ENCODE measurements at places on chromosomes 6 and 20.

DNA sequence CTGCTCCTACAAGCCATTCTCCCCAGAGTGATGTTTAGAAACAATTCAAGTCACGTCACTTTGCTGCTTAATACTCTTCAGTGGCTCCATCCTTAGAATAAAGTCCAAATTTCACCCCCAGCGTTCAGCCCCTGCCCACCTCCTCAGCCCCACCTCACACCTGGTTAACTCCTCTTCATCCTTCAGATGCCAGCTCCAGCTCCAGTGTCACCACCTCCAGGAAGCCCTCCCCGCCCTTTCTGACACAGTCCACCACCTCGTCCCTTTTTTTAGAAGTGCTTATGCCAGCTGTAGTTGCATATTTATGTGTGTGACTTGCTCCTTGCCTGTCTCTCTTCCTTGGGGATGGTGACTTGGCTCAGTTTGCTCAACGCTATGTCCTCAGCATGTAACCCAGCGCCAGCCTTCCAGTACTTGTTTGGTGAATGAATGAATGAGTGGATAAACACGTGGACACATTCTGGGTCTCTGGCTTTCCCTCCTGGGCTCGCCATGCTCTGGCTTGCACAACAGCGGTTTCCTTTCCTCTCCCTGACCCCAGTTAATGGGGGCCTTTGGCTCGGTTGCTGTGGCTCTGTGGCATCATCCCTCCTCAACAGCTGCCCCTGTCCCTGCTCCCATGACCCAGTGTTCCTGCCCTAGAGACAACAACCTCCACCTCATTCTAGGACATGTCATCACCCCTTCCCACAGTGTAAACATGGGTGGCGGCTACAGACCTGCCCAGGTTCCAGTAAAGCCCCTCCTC lies 3.7 kb upstream of the IP6K3 start:
- no peak for DNase-seq

- DNase-seq = no peak
Measured at GRCh38 chr20:36744764-36745191, 1.1 kb downstream of the NDRG3 start.

DNA sequence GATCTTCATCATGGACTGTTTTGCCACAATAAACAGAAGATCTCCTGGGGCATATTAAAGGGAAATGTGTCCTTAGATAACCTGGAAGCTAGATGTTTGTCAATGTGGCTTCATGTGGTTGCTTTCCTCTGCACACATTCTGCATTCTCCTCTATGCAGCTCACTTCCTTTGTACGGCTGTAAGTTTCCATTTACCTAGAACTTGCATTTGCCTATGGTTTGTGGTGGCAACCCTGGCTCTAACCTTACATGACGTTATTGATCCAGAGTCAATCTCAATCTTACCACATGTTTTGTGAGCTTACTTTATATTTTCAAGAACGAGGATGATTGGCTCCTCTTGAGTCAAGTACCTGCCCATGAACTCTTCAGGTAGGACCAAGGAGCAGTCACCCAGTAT lies 863.1 kb downstream of the MAFB start:
- no peak for DNase-seq

DNA sequence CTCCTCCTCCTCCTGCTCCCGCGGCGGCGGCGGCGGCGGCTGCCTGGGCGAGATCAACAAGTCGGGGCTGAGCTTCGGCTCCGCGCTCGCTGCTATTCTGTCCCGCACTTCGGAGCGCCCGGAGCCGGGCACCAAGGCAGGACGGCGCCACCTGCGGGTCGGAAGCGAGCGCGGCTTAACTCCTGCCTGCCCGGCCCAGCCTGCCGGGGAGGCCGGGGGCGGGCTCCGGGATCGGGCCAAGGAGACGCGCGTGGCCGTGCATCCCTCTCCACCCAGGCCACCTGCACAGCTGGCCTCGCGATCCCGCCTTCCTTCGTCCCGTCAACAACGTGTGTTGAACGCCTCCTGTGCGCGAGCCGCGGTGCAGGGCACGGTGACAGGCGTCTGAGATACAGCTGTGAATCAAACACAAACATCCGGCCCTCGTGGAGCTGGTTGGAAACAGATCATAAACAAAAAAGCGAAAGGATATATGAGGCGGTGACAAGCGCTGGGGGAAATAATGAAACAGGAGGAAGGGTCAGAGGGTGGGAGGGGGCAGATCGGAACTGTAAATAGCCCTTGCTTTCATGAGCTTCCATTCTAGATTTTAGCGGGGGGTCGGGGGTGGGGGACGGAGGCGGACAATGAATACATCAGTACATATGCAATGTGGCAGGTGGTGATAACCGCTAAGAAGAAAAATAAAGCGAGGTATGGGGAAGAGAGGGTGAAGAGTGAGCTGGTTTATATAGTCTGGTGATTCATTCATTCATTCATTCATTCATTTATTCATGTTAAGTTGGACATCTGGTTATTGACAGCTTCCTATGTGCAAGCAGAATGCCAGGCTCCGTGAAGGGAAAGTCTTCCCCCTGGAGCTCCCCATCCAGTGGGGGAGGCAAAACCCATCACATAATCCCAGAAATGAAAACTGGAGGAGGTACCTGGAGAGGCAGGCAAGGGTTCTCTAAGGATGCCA lies 2.0 kb upstream of the KCNB1 start:
- DNase-seq = peak; percentile 89

GRCh38 chr20:16810216-16810615 lies 62.1 kb downstream of the OTOR start:
- DNase-seq = no peak

GRCh38 chr20:6560978-6561377 lies 206.5 kb upstream of the BMP2 start:
- no peak for DNase-seq

DNA sequence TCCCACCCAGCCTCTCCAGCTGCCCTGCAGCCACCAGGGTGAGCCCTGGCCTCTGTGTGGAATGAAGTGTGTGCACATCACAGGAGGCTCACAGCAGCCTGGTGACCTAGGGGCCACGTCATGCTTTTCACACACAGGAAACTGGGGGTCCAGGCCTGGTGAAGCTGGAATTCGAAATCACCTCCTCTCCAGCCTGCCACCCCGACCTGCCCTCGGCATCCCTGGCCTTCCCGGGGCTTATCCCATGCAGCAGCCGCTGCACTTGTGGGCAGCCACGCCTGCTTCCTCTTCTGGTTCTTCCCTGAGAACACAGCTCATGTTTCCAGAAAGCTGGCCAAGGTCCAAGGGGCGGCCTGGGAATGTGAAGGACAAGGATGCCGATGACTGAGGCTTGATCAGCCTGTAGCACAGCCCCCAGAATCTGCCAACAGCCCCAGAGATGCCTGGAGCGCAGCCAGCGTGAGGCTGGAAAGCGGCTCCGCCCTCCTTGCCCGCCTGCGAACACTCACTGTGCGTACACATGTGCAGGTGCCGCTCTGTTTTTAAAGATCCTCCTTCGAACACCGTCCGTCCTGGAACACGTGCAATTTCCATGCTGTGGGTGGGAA lies 4.2 kb upstream of the NTSR1 start:
- DNase-seq = no peak

- no peak for DNase-seq
Measured at GRCh38 chr6:148625609-148626008, 121.2 kb upstream of the UST start.

GRCh38 chr20:6909608-6910007 lies 142.1 kb downstream of the BMP2 start:
- DNase-seq = no peak

GRCh38 chr6:136161950-136162349 lies 88.2 kb downstream of the MTFR2 start:
- DNase-seq = no peak

GRCh38 chr6:157946865-157947532 lies 34.7 kb upstream of the SYNJ2 start:
- DNase-seq = no peak

DNA sequence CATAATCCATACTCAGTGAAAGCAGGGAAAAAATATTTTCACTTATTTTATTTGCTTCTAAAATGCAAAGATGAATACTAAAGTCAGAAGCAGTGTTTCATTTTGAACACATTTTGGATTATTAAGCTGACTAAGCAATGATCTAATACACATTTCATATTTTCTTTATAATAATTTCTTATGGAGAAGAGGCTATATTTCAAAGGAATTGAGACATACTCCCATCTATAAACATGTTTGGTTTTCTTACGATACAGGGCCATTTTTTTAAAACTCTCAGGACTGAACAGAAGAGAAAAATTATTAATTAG lies 26.9 kb upstream of the VAPB start:
- DNase-seq = no peak

GRCh38 chr6:31158863-31159855 lies 770 bp downstream of the TCF19 start:
- no peak for DNase-seq

DNA sequence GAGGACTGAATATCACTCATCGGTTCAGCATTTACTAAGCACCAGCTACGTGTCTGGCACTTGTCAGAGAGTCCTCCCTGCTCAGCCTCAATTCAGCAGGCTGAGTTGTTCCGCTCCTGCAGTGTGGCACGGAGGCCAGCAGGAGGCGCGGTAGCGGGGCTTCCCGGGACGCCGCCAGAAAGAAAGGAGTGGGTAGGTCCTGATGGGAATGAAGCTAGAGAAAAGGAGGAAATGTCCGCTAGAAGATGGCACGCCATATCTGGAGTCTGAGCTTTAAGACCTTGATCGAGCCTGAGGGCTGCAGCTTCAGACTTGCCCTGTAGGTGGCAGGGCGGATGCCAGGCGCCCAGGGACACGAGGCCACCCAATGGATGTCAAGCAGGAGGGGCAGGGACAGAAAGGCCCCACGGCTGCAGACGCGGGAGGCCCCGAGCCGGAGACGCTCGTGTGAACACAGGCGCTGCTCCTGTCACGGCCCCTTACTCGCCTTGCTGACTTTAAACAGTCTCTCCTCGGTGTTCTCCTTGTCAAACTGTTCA lies 18.7 kb downstream of the SERPINB6 start:
- no peak for DNase-seq

- DNase-seq = no peak
Measured at GRCh38 chr20:18638768-18639167, 50.9 kb downstream of the DTD1 start.

GRCh38 chr6:27593200-27593818 lies 120.4 kb upstream of the ZNF184 start:
- DNase-seq = no peak

DNA sequence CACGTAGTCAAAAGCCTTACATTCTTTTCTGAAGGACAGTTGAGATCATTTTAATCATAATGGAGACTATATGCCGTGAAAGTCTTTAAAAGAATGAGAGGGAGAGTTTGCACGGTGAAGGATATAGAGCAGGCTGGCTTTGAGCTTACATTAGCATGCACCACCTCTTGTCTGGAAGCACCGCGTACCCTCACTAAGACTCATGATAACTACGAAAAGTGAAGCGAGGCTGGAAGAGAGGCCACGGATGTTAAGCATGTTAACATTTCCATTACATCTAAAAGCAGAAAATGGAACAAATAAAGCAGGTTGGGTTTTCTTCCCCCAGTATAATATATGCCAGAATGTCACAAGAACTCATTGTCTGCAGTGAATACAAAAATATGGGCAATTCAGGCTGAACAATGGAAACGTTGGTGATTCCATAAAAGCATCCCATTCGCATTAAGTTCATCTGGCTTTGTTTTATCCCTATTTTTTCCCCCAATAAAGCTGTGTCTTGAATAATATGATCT lies 40.6 kb upstream of the NKX2-2 start:
- no peak for DNase-seq

DNA sequence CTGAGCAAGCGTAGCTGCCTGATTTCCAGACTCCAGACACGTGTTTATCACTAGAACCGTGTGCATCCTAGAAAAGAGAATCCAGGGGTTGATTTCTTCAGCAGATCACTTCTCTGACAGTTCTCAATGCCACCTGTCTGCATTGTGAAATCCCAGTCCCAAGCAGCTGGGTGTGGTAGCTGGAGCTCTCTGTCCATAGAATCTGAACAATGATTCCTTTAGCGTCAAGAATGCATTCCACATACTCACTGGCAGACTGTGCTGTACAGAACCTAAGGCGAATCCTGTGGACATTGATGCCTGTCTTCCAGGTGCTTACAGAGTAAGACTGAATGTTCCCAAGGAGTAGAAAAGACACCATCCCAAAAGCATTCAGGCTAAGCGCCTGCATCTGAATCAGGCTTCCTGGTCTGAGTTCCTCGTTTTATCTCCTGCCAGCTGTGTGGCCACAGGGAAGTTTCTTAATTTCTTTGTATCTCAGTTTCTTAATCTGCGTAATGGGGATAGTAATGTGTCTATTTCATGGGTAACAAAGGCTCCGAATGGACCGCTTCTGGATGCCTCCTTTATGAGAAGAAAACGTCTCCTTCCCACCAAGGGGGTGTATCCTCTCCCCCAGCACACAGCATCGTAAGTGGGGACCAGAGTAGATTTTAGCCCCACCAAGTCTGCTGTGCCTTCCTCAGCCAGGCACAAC lies 10.4 kb upstream of the TRAF3IP2 start:
- DNase-seq = no peak

- DNase-seq = no peak
Measured at GRCh38 chr20:47875297-47876025, 90.2 kb upstream of the SULF2 start.

- DNase-seq = no peak
Measured at GRCh38 chr6:151009576-151009975, 144.1 kb downstream of the MTHFD1L start.

GRCh38 chr6:161540532-161540931 lies 266.7 kb upstream of the AGPAT4 start:
- no peak for DNase-seq

DNA sequence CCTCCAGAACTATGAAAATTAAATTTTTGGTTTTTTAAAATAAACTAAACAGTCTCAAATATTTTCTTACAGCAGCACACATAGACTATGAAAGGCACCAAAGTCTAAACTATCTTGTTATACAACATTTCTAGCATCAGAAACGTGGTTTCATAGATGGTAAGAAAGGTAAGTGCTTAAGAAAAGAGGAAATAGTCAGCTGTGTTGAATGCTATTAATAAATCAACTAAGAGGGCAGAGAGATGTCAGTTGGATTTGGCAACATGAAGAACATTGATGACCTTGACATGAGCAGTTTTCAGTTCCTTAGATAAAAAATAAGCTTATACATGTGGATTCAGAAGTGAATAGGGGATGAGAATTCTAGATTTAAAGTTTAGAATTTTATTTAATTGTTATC lies 113.6 kb downstream of the RFX6 start:
- DNase-seq = no peak

- no peak for DNase-seq
Measured at GRCh38 chr6:150142670-150143515, at the start of gene PPP1R14C. Gene PPP1R14C (plus strand): TSS chr6:150143044. CDS start chr6:150143193, 149 bp downstream.

Data from type B pancreatic cell (in vitro differentiated cells).